ENCODE measurements at places on chromosomes 11 and 22.

- DNase-seq: peak; percentile 36
Measured at GRCh38 chr22:25564979-25565677, 653 bp downstream of the GRK3 start.

DNA sequence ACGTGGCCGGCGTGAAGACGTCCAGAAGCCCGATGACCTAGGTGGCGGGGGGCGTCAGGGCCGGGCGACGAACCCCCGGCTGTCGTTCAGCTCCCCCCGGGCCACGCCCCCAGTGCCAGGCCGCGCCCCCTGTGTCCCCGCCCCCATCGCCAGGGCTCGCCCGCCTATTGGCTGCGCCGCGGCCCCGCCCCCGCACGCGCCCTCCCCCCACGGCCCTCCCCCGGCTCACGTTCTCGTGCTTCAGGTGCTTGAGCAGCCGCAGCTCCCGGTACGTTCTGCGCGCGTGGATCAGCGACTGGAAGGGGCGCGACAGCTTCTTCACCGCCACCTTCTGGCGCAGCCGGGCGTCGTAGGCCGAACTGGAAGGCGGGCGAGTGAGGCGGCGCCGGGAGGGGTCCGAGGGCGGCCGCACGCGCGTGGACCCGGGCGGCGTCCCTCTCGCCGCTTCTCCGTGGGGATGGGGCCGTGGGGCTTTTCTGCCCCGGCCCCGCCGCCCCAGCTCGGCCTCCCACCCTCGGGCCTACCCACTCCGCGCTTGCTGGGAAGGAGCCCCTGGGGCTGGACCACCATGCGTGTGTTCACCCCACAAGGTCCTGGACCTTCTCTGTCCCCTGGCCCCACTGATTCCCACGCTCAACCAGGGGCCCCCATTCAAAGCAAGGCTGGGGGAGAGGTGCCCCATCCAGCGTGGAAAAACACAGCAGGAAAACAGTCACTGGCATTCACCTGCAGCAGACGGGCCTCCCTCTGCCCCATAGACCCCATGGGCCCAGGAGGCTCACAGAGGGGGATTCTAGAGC lies 2.4 kb downstream of the MAPK11 start:
- DNase-seq: no peak

DNA sequence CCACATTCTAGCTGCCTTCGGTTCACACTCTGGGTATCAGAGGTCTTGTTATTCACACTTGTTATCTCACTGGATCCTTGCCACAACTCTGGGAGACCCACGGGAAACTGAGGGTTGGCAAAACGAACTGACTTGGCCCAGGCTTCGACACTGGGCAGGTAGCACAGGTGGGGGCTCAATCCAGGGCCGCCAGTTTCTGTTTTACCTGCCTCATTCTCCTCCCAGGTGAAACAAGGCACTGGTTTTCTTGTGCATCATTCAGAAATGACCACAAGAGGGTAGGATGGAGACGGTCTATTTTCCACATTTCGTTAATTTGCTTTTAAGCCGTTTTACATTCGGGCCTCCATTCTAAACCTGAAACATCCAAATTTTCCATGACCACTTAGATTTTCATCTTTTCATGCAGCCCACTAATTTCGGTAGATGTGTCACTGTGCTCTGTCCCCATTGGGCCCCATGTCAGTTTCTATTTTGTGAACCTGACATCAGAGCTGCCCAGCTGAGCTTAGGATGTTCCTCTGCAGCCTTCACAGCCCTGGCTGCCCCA lies 108.1 kb downstream of the KIAA1671 start:
- DNase-seq: no peak

DNA sequence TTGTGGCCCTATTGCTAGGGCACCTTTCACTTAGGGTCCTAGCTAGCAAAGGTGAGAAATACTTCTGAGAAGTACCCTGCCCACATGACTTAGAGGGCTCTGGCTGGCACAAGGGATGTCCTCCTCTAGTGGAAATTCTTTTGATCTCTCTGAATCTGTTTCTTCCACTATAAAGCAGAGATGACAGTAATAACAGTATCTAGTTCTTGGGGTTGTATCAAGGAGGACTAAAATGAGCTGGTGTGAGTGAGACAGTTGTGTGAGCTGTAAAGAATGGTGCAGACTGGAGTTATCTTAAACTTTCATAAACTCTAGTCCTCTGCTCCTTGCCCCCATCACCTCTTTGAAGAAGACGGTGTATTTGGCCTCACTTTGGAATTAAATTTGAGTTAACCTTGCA lies 157.8 kb upstream of the PLET1 start:
- DNase-seq: no peak

GRCh38 chr11:30023074-30023473 lies 6.2 kb upstream of the KCNA4 start:
- DNase-seq: no peak

GRCh38 chr11:86861810-86862209 lies 61.5 kb downstream of the PRSS23 start:
- no peak for DNase-seq

DNA sequence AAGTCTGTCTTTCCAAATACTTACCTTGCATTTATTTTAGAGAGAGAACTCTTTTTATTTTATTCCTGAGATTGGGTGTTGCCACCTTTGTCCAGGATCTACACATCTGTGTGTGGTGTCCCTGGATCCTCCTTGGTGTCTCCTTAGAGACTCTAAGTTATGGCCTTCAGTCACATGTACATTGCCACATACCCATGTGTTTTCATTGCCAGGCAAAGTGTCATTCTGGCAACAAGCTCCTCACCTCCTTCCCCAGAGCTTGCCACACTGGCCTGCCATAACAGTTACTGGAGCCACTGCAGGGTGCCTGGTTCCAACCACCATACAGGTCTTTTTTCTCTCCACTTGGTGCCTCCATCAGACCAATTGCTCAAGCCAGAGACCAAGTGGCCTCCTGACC lies 379.7 kb downstream of the NTM start:
- no peak for DNase-seq

DNA sequence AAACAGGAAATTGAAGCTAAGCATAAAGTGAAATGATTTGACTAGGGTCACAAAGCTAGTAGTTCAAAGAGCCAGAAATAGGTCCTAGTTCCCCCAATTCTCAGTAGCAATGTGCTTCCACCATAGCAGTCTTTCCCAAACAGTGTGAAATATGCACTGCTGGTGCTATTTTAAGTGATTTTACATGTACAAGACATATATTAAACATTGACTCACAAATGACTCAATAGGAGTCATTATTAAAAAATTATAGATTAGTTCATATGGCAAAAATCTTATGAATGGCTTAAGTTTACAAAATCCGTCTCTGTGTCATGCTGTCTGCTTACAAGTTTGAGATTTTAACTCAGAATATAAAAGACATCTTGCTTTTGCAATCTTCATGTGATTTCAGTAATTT lies 21.4 kb downstream of the KIF18A start:
- DNase-seq: no peak

DNA sequence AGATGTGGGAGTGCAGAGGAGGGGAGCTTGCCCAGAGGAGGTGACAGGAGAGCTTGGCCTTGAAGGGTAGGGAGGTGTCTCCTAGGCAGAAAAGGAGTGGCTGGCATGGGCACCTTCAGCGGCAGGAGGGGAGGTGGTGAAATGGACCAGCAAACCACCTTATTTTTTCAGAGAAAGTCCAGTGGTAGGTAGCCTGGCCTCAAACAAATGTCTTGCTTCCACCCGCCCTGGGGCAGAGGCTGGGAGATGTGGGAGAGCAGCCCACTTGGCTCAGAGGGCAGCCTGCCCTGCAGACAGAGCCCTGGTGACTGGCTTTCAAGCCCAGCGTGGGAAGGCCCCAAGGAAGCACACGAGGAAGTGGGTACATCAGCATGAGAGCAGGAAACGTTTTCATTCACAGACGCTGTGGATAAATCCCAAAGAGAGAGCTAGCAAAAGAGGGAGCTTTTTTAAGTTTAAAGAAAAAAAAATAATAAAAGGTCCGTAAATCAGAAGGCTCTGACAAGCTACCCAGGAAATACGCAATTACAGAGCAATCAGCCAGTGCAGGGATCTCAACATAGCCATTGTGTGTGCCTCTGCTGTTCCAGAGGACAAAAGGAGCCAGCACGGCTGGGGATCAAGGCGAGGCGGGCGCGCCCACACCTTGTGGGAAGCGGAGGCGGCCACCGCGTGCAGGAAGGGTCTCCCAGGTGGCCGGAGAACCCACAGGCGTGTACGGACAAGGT lies 238.7 kb upstream of the PLET1 start:
- DNase-seq: no peak
